ENCODE measurements at places on chromosomes 1 and 21. TPM values are rescaled to one million over a fixed set of nuclear protein-coding genes. Genes with fewer than 3 reads are reported as not detected.

GRCh38 chr1:25723250-25723880 is 76.6 kb upstream of the SELENON start:
- no peak overlapping the region for H3K4me3 ChIP-seq
- H3K27me3 ChIP-seq: no peaks in the 10 kb centered on the region
- no peaks in the 10 kb centered on the region for H3K36me3 ChIP-seq
- no peak overlapping the region for H3K27ac ChIP-seq
- peaks cover 2% of the 10 kb centered on the region for H3K4me1 ChIP-seq

DNA sequence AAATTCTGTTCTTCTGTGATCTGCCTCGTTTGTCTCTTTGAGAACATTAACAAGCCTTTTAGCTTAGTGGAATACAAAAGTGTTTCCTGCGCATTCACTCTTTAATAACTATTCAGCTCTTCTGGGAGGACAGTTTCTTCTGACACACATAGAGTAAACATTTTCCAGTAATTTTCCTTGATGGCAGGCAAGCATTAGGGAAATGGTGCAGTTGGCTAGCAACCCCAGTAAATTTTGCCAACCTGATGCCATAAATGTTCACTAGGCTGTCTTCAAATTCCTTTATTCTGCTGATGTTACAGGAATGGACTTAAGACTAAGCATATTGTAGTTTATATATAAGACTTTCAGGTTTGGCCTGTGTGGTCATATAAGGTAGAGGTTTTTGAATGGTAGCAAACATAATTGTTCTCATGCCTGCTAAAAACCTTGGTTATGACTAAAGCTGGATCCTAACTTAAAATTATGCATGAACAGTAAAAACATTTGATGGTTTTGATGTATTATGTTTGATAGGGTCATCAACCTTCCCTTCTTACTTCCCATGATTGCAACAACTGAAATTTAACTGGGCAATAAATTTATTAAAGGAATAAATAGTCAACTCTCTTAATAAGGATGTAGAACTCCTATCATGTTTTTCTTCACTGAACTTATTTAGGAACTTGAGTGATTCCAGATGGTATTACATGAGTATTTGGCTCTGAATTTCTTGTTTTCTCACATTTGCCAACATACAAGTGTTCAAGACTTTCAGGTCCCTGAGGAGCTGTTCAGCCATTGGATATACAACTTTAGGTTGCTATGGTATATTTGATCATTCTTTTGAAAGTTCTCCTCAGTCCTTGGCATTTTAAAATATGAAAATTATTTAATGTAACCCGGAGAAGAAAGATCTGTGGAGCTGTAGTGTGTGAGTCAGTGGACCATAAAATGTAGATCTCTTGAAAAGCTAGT is 223.4 kb downstream of the FMN2 start:
- peaks cover 6% of the 10 kb centered on the region for H3K4me1 ChIP-seq
- H3K27me3 ChIP-seq: no peaks in the 10 kb centered on the region
- DNase-seq: no peak
- H3K27ac ChIP-seq: no peak overlapping the region
- H3K36me3 ChIP-seq: no peaks in the 10 kb centered on the region
- no peak overlapping the region for H3K4me3 ChIP-seq

Gene ZNF593OS
- not detected for total RNA-seq

- H3K27ac ChIP-seq: no peak overlapping the region
- no peaks in the 10 kb centered on the region for H3K36me3 ChIP-seq
- no peaks in the 10 kb centered on the region for H3K27me3 ChIP-seq
- no peak overlapping the region for H3K4me3 ChIP-seq
- no peak for DNase-seq
These were observed 910 bp upstream of the ANKRD65 start for GRCh38 chr1:1421907-1422464.

DNA sequence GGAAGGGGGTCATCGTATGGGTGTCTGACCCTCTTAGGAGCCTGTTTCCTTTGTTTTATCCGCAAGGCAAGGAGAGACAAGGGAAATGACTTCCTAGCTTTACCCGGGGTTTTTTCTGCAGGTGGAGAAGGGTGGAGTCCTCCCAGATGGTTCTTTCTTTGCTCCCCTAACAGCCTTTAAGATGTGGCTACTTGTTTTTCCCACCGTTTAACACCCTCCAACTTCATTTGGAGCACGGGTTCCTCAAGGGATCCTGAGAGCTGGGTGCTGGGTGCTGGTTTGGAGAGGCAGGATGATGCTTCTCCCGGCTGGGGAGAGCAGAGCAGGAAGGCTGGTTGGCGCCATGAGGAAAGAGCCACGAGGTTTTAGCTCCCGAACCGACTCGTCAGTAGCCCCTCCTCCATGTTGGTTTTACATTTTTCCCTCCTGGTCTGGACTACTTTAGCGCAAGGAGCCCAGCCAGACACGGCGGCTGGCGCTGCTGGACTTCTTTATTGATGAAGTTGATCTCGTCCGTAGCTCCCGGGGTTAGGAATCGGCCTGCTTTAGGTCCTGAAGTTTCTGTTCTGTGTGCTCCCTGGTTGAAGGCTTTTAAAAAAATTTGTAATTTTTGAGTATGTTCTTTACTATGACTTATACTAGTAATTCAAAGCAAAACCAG is 1.4 kb downstream of the UCK2 start:
- H3K4me1 ChIP-seq: peaks cover 8% of the 10 kb centered on the region
- H3K27me3 ChIP-seq: no peaks in the 10 kb centered on the region
- DNase-seq: peak; percentile 54
- peak overlapping the region; percentile 61 for H3K4me3 ChIP-seq
- peak overlapping the region; percentile 78 for H3K27ac ChIP-seq

DNA sequence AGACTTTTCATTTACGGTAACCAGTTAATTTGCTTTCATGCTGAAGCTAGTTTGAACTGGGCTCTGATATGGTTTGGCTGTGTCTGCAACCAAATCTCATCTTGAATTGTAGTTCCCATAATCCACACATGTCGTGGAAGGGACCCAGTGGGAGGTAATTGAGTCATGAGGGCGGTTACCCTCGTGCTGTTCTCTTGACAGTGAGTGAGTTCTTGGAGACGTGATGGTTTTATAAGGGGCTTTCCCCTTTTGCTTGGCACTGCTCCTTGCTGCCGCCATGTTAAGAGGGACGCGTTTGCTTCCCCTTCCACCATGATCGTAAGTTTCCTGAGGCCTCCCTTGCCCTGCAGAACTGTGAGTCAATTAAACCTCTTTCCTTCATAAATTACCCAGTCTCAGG is 10.3 kb upstream of the FHAD1 start:
- no peak overlapping the region for H3K4me3 ChIP-seq
- no peaks in the 10 kb centered on the region for H3K4me1 ChIP-seq
- no peak for DNase-seq
- no peaks in the 10 kb centered on the region for H3K27me3 ChIP-seq

Gene C1orf141
- not detected for total RNA-seq

DNA sequence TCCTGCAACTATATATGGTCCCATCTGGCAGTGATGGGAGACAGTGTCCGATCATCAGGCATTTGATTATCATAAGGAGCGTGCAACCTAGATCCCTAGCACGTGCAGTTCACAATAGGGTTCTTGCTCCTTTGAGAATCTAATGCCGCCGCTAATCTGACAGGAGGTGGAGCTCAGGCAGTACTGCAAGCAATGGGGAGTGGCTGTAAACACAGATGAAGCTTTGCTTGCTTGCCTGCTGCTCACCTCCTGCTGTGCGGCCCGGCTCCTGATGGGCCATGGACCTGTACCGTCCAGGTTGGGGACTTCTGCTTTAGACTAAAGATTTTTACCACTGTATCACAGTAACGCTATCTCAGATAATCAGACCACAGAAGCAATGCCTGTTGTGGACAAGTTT is 63.8 kb downstream of the TGFB2 start:
- H3K27ac ChIP-seq: no peak overlapping the region
- no peaks in the 10 kb centered on the region for H3K27me3 ChIP-seq
- no peaks in the 10 kb centered on the region for H3K4me1 ChIP-seq
- H3K4me3 ChIP-seq: no peak overlapping the region
- no peaks in the 10 kb centered on the region for H3K36me3 ChIP-seq

DNA sequence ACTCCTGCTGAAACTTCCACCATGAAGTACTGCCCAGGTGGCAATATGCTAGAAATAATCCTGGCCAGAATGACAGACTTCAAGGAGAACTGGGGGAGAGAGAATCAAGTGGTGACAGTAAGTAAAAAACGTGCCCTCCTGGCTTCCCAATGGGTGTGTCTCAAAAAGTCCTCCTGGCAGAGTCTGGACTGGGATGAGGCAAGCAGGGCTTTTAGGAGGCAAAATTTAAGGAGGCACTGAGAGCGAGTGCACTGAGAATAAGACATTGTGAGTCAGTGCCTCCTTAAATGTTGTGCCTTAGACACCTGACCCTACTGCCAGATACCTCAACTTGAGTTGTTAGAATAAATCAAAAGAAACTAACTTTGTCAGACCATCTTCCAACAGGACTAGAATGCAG is 2.2 kb downstream of the LRRC52 start:
- no peaks in the 10 kb centered on the region for H3K36me3 ChIP-seq
- no peak overlapping the region for H3K27ac ChIP-seq
- no peaks in the 10 kb centered on the region for H3K4me1 ChIP-seq
- no peak for DNase-seq

Gene ASCL5
- total RNA-seq: not detected

GRCh38 chr21:46617267-46618051 is 12.6 kb upstream of the S100B start:
- no peak overlapping the region for H3K27ac ChIP-seq
- no peak overlapping the region for H3K4me3 ChIP-seq
- DNase-seq: no peak
- no peaks in the 10 kb centered on the region for H3K36me3 ChIP-seq

Gene ILDR2
- 0.09 TPM for total RNA-seq

DNA sequence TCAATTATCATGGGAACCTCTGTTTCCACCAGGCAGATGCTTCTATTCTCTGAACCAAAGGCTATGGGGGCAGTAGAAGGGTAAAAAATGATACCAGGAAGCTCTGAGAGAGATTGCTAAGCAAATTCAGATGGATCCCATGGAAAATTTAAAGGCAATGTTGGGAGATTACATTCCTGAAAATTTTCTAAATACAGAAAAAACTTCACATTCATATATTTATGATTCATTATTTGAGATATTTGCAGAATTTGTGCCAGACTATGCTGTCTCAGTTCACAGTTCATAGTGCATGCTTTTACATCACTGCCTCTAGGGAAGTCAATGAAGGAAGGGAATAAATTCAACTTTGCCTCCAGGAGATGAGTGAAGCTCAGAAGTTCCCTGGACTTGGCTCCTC is 57.5 kb downstream of the KCNT2 start:
- no peaks in the 10 kb centered on the region for H3K4me1 ChIP-seq
- H3K27ac ChIP-seq: no peak overlapping the region
- no peaks in the 10 kb centered on the region for H3K36me3 ChIP-seq
- no peak for DNase-seq
- no peak overlapping the region for H3K4me3 ChIP-seq
- no peaks in the 10 kb centered on the region for H3K27me3 ChIP-seq

GRCh38 chr1:100152271-100152670 is 19.3 kb downstream of the TRMT13 start:
- no peak overlapping the region for H3K27ac ChIP-seq
- no peaks in the 10 kb centered on the region for H3K36me3 ChIP-seq
- no peak for DNase-seq
- no peaks in the 10 kb centered on the region for H3K4me1 ChIP-seq

- no peak overlapping the region for H3K4me3 ChIP-seq
- no peaks in the 10 kb centered on the region for H3K36me3 ChIP-seq
- H3K27me3 ChIP-seq: no peaks in the 10 kb centered on the region
- no peak for DNase-seq
- H3K27ac ChIP-seq: no peak overlapping the region
These were observed 121.0 kb upstream of the TSPAN2 start for GRCh38 chr1:115210302-115210711.

GRCh38 chr1:103457886-103458455 is 67.5 kb upstream of the RNPC3 start:
- no peaks in the 10 kb centered on the region for H3K27me3 ChIP-seq
- H3K27ac ChIP-seq: no peak overlapping the region
- no peak overlapping the region for H3K4me3 ChIP-seq
- no peaks in the 10 kb centered on the region for H3K4me1 ChIP-seq

Gene GPR52
- total RNA-seq: 1.3 TPM

Gene NHLH2
- not detected for total RNA-seq

DNA sequence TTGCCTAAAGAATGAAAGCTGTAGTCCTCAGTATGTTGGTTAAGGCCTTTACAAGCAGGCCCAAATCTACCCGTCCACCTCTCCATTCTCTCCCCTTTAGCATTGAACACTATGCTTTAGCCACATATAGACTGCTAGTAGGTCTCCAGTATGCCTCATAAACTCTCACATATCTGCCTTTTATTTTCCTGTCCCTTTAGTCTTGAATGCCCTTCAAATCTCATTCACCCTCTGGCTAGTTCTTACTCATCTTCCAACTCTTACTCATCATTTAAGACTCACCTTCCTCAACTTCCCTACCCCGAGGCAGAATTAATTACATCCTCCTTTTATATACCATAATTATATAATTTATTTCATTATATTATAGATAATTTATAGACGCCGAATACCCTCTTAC is 78.7 kb upstream of the TSPAN2 start:
- no peaks in the 10 kb centered on the region for H3K27me3 ChIP-seq
- no peak overlapping the region for H3K27ac ChIP-seq
- no peaks in the 10 kb centered on the region for H3K36me3 ChIP-seq
- H3K4me3 ChIP-seq: no peak overlapping the region

Gene YOD1
- 79.4 TPM for total RNA-seq

GRCh38 chr1:228367798-228368791 is 38.5 kb downstream of the TRIM11 start:
- no peaks in the 10 kb centered on the region for H3K36me3 ChIP-seq
- H3K27me3 ChIP-seq: no peaks in the 10 kb centered on the region
- DNase-seq: no peak
- no peaks in the 10 kb centered on the region for H3K4me1 ChIP-seq
- no peak overlapping the region for H3K27ac ChIP-seq

Gene UBR4
- total RNA-seq: 97.5 TPM

- H3K4me1 ChIP-seq: peaks cover 8% of the 10 kb centered on the region
- no peak for DNase-seq
- no peaks in the 10 kb centered on the region for H3K27me3 ChIP-seq
- H3K36me3 ChIP-seq: no peaks in the 10 kb centered on the region
- H3K27ac ChIP-seq: peak overlapping the region; percentile 41
These were observed 113.4 kb downstream of the DISP1 start for GRCh38 chr1:222928212-222928611.

DNA sequence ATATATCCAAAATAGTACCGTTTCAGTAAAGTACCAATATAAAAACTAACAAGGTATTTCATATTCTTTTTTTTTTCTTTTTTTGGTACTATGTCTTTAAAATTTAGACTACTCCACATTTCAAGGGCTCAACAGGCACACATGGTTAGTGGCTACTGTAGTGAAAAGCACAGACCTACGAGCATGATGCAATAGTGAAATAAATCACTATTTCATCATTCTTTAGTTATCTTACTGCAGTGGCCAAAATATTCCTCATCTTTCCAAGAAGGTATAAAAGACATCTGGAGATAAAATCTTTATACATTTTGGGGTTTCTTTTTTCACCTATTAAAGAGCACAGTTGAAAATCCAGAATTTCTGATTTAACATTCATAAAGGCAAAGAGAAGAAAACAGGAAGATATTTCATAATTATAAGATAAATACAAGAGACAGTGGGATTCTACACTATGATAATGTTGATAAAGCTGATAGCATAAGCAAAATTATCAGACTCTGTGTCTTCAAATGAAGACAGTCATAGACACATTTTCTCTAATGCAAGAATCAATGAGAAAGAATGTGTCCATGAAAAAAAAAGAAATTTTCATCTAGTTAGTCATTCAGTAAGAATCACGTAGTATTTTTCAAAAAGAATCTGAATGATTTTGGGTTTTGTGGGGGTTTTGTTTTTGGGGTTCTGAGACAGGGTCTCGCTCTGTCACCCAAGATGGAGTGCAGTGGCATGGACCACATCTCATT is 41.9 kb downstream of the CEP170 start:
- no peak for DNase-seq
- H3K4me1 ChIP-seq: no peaks in the 10 kb centered on the region
- no peak overlapping the region for H3K4me3 ChIP-seq
- H3K27me3 ChIP-seq: no peaks in the 10 kb centered on the region
- H3K36me3 ChIP-seq: peaks cover 3% of the 10 kb centered on the region

Gene WNT9A
- total RNA-seq: not detected
